ENCODE measurements at places on chromosomes 1 and 21. TPM values are rescaled to one million over a fixed set of nuclear protein-coding genes. Genes with fewer than 3 reads are reported as not detected.

ELAPOR1 gene
- total RNA-seq, result 27.4 TPM

GRCh38 chr1:112877750-112878149, 78.2 kb downstream of the SLC16A1 start:
- DNase-seq, result no peak

GRCh38 chr21:15329191-15329590, 264.4 kb upstream of the NRIP1 start:
- DNase-seq, result no peak

GRCh38 chr1:11342621-11343032, 69.6 kb downstream of the UBIAD1 start:
- DNase-seq, result no peak

DNA sequence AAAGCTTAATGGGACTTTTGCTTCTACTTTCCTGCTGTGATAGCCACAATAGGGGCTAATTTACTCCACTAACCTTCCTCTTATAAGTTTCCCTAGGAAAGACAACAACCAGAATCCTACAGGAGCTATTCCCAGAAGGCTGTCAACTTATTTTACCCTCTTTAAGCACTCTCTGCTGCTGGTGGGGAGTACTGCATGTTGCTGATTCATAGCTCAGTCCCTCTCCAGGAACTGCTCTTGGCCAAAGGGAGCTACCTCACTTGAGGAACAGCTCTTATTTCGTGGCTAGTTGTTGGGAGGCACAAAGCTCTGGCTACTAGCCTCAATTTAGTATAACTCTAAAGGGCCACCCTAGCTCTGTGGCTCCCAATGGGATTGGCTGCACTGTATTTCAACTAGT, 37.2 kb downstream of the ADSS2 start:
- no peak for DNase-seq
